Lung microvascular endothelial cell (primary cell): ENCODE measurements at places on chromosomes 16 and 17. TPM values are rescaled to one million over a fixed set of nuclear protein-coding genes. Genes with fewer than 3 reads are reported as not detected.

The SLC35G6 gene
- total RNA-seq = not detected in 2 replicates

The RFNG gene
- 10.0 and 16.3 TPM in 2 replicates for total RNA-seq

The AIPL1 gene
- total RNA-seq = not detected in 2 replicates

The SULT1A1 gene
- 0.40 and 3.9 TPM in 2 replicates for total RNA-seq

The SEPTIN12 gene
- not detected in 2 replicates for total RNA-seq

The SOX15 gene
- total RNA-seq = not detected in 2 replicates

The DDX28 gene
- total RNA-seq = 12.0 and 19.8 TPM in 2 replicates

The KRTAP1-5 gene
- not detected in 2 replicates for total RNA-seq

The VMO1 gene
- 0.22 TPM in 1 of 2 replicates, not detected in the other for total RNA-seq

The KRT40 gene
- total RNA-seq = not detected in 2 replicates

The TP53TG3C gene
- not detected in 2 replicates for total RNA-seq

The CD300H gene
- not detected in 2 replicates for total RNA-seq

DNA sequence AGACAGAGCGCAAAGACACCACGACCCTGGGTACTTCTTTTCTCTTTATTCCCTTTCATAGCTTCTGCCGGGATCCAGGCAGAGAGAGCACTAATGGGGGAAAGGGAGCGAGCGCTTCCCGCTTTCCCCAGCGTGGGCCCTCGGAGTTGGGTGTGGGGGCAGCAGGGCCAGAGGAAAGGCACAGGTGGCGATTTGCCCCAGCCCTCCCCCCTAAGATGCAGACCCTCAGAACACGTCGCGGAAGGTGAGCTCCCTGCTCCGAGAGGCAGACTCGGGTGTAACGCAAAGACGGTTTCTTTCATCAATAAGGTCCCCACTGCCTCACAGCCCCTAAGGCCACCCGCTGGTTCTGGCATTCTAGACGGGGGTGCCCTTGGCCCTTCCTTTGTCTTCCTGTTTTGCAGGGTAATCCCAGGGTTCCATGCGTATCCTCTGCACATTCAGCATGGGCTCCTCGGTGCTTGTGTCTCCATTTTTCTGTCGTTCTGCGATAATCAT is 570 bp upstream of the NME3 start:
- DNase-seq = peak; percentile 13

DNA sequence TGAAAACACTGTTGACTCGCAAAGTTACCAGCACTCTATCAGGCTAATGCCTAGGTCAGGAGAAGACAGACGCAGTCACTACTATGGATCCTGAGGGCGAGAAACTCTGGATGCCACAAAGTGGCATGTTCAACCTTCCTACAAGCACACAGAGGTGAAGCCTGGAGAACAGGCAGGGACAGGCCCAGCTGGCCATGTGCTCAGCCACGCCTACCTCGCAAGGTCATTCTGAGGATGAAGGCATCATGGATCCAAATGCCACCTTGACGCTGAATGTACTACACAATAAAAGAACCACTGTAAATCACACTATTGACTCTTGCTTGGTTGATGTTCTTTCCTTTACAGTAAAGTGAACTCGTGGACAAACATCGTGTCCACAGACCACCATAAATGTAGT is 85.8 kb downstream of the ANKRD11 start:
- DNase-seq = no peak

GRCh38 chr17:78939615-78940014 is 14.4 kb upstream of the TIMP2 start:
- DNase-seq = peak; percentile 34

GRCh38 chr17:70292366-70292765 is 123.0 kb downstream of the KCNJ2 start:
- DNase-seq = no peak

GRCh38 chr16:56198006-56198754 is 6.9 kb downstream of the GNAO1 start:
- DNase-seq = no peak

- no peak for DNase-seq
These were observed 820.7 kb downstream of the KCNJ18 start for GRCh38 chr17:22512997-22513538.

- DNase-seq = no peak
These were observed 88.3 kb upstream of the CCL1 start for GRCh38 chr17:34451313-34451712.

GRCh38 chr17:17466511-17466910 is 10.3 kb upstream of the MED9 start:
- DNase-seq = no peak

DNA sequence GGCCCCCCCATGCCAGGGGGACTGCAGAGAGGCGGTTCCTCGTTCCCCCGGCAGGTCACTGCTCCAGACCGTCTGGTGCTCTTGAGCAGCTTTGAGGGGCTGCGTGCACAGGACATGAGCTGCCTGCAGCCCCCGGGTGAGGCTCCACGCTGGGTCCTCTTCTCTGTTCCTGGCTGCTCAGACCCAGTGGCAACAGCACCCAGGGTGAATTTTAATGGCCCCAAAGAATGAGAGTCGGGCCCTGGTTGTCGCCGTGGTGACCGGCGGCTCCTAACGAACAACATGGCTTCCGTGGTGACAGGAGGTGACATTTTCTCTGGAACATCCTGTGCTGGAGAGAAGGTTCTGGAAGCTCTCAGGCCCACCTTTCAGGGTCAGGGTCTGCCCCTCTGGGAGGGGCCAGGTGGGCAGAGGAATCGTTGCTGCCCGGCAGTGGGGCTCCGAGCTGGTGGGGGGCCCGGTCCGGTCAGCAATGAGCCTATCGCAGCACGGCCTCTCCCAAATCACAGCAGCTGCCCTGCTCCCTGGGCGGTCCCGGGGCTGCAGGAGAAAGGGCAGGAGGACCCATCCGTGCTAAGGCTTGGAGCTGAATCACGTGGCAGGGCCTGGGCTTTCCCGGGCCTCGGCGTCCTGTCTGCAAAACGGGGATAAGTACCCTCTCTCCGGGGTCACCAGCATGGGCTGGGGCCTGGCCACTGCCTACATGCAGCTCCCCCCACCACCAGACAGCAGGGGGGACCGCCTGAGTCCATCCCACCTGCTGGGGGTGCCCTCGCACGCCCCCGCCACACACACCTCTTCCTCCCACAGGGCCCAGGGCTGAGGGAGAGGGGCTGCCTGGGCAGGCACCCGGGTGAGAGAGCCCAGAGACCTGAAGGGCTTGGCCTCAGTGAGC is 3.4 kb upstream of the C1QTNF8 start:
- no peak for DNase-seq

DNA sequence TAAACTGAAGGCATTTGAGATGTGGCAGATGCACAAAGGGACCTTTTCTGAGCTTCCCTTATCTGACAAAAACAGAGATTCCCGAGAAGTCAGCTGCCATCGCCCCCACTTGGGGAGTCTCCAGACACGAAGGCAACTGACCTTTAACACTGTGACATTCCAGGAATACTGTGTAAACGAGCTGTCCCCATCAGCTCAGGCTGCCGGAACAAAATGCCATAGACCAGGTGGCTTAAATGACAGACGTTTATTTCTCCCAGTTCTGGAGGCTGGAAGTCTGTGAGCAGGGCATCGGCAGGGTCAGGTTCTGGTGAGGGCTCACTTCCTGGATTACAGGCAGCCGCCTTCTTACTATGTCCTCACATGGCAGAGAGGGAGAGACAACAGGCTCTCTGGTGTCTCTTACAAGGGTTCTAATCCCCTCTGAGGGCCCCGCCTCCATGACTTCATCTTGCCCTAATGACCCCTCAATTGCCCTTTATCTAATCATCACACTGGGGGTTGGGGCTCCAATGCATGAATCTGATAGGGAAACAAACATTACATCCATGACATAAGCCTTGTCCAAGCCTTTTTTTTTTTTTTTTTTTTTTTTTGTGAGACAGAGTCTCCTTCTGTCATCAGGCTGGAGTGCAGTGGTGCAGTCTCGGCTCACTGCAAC is 178.5 kb upstream of the RPL38 start:
- no peak for DNase-seq

- DNase-seq = no peak
These were observed 15.9 kb upstream of the ULK2 start for GRCh38 chr17:19883537-19884215.

GRCh38 chr16:57897053-57897784 is 73.7 kb downstream of the CNGB1 start:
- no peak for DNase-seq

GRCh38 chr17:37518826-37519225 is 29.1 kb downstream of the DUSP14 start:
- DNase-seq = no peak
